ENCODE measurements at places on chromosomes 13 and 19.

GRCh38 chr19:47272448-47273312 is 2.0 kb upstream of the INAFM1 start:
- DNase-seq: no peak

DNA sequence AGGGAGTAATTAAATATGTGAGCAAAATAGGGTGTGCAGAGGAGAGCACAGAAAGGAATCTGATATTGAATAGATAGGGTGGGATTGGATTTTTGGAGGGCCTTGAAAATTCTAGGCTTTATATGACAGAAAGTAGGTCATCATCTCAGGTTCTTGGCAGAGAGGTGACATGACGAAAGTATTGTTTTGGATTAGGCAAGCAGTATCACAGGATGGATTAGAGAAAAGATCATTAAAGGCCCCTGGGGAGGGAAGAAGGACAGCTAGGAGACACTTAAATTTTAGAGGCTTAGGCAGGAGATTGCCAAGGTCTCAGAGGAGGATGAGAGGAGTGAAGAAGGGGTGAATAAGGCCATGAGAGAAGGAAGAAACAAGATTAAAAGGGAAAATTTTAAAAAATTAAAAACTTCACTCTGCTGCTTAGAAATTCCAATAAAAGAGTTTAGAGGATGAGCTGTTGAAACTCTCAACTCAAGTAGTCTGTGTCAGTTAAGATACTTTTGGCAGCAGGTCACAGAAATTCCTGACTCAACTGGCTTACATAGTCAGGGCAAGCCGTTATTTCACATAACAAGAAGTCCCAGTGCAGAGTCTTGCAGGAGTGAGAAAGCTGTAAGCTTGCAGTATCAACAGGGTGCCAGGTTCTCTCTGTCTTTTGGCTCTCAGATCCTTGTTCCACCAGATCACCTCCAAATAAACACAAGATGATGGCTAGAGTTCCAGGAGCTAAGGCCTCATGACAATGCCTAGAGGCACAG is 8.8 kb downstream of the GPC6 start:
- no peak for DNase-seq

- no peak for DNase-seq
These were observed 51.0 kb downstream of the SOX1 start for GRCh38 chr13:112117955-112118302.

DNA sequence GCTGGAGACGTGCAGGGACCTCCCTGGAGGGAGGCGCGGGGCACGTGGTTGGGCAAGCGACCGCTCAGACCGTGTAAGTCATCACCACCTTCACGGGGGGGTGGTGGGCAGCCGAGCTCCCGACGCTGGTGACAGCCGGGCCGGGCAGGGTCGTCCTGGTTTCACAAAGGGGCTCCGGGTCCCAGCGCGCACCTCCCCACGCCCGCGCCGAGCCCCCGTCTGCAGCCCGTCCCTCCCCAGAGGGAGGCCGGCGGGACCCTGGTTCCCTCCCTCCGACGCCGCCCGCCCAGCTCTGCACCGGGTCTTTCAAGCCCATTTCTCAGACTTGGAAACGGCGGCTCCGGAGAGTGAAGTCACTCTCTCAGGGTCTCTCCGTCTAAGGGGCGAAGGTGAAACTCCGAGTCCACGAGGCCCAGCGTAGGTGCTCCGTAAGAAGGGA is 729 bp upstream of the ARID3A start:
- peak; percentile 77 for DNase-seq

GRCh38 chr19:13881692-13882418 is 4.9 kb downstream of the NANOS3 start:
- DNase-seq: no peak

DNA sequence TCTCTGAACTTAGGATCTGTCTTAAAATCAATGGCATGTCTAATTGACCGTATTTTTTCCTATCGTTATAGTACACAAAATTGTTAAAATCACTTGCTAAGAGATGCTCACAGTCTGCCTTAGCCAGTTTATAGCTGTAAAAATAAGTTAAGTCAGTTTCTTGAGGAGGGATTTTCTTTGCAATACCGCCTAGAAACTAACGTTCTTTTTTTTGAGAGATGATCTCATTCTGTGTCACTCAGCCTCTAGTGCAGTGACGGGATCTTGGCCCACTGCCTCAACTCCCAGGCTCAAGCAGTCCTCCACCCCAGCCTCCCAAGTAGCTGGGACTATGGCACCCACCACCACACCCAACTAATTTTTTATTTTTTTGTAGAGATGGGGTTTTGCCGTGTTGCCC is 4.4 kb downstream of the CKAP2 start:
- DNase-seq: no peak

Data from NCI-H2029 (cell line).